Gastroesophageal sphincter (tissue), 4 donors: ENCODE measurements at places on chromosomes 11 and 22.

- no peak for ATAC-seq
These were observed 9.9 kb upstream of the OR56B1 start for GRCh38 chr11:5726351-5726750.

DNA sequence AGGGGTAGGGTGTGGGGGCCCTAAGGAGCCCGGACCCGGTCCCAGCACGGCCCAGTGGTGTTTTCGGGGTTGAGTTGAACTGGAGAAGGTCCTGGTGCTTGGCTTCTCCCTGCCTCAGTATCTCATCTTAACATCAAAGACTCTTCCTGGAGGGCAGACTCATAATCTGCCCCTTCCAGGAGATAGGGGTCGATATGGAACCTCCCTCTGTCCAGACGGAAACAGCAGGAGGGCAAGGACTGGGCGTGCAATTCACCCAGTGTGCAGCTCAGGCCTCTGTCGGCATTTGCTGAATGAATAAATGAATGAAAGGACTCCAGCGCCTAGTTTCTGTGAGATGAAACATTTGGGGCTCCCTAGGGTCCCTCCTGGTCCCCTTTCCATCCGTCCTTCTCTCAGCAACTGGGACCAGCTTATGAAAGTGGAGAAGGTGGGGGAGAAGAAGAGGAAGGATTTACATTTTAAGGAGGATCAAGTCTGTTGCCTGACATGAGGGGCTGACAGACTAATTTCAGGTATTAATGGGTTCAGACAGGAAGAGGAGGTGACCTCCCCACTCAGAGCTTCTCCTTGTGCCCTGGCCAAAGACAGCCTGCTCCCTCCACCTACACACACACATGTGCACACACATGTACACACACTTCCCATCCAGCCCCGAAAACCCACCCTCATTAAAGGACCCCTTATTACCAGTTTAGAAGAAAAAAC is 1.1 kb upstream of the SHISA8 start:
- ATAC-seq, result no peak

GRCh38 chr11:61881397-61881796 is 9.9 kb downstream of the FADS3 start:
- peak; percentile 19 for ATAC-seq

GRCh38 chr22:35411102-35411501 is 11.2 kb downstream of the MCM5 start:
- ATAC-seq, result no peak

GRCh38 chr11:37449146-37449545 is 851.1 kb upstream of the RAG2 start:
- ATAC-seq, result peak; percentile 60

- no peak for ATAC-seq
These were observed 1.2 kb downstream of the ROM1 start for GRCh38 chr11:62614275-62614674.

DNA sequence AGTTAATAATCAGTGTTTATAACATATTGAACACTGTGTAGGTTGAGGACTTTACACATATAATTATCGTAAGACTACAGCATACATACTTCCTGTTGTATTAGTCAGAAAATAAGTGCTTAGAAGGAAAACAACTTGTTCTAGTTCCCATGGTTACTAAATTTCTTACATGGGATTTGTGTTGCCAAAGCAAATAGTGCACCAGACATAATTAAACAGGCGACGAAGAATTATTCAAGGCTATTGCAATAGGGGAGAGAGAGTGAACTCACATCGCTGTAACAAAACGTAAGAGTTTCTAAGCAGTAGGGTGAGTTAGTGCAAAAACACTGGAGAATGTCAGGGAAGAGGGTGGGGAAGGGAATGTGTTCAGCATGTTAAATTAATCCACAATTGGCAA is 347.8 kb downstream of the CNTN5 start:
- no peak for ATAC-seq

DNA sequence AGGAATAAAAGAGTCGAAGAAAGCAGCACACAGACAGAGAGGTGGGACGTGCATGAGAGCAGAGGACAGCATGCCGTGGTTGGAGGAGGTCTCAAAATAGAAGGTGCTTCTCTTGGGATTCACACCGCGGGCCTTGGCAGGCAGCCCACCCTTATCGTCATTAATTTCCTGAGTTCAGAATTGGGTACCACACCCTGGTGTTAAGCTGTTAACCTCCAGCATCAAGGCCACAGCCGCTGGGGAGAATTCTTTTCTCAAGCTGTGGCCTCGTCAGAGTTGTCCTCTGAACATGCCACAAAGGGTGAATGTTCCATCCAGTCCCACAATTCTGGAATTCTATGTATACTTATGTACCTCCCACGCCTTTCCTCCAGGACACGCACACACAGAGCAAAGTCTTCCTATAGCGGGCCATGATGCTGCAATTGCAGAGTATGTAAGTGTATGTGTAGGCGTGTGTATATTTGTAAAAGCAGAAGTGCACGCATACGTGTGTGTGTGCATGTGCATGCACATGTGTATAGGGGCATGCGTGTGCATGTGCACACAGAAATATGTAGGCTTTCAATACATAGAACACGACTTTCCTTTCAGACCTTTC is 39.0 kb downstream of the ADAMTS8 start:
- no peak for ATAC-seq

GRCh38 chr11:102986815-102987214 is 31.3 kb upstream of the MMP13 start:
- ATAC-seq, result no peak

DNA sequence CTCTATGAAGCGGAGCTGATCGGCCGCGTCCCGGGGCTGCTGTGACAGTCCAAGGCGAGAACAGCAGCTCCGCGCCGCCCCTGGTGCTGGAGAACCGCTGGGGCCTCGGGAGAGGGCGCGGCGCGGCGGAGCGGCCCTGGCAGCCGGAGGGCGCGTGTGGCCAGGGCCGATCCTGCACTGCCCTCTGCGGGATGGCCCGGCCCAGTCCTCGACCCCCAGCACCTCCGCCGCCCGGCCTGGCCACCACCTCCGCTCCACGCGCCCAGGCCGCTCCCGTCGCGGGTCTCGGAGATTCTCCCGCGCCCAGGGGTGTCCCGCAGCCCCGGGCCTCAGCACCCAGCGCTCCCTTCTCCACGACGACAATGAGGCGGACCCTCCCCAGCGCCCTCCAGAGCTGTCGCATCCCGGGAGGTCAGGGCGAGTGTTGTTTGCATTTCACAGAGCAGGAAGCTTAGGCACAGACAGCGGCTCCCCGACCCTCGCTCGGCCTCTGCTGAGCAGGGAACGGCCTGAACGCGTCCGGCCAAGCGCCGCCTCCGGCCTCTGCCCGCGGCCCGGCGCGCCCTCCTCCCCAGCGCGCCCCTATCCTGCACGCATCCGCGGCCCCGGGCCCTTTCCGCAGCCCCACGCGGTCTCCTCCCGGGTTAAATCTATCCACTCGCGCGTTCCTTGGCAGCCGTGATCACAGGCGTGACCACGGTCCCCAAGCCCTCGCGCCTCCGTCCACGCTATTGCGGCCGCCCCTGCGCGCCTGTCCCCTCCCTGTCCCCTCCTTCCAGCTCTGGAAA is 109.7 kb downstream of the WNT7B start:
- peak; percentile 32 for ATAC-seq

DNA sequence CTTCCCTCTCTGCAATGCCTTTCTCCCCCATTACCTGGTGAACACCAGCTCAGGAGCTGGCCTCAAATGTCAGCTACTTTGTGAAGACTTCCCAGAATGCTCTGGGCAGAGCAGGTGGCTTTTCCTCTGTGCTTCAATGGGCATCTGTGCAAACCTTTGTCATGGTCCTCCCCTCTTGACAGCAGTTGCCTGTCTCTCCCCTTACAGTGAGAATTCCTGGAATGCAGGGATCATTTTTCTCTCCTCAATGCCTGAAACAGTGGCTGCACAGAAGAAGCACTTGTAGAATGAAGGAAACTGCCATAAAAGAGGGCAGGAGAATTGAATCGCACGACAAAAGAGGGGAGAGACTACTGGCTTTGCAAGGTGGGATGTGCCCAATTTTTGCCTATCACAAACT is 92.8 kb upstream of the NARS2 start:
- ATAC-seq, result no peak

DNA sequence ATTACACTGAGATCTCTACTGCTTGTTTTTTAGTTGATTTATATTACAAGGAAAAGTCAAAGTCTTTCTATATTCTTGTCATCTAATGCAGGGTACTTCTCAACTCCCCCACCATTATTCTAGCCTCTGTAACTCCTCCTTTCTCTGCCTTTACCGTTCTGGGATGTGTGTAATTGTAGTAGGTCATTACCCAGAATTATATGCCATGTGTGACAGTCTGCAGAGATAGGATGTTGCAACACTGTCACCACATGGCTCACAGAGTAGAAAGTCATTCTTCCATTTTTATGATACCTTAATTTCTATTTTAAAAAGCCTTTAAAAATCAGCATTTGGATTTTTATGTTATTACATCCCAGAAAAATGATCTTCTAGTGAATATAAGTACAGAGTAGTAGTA is 32.7 kb downstream of the ZNF143 start:
- ATAC-seq, result no peak

- no peak for ATAC-seq
These were observed 118.8 kb upstream of the KIRREL3 start for GRCh38 chr11:127119356-127119755.

DNA sequence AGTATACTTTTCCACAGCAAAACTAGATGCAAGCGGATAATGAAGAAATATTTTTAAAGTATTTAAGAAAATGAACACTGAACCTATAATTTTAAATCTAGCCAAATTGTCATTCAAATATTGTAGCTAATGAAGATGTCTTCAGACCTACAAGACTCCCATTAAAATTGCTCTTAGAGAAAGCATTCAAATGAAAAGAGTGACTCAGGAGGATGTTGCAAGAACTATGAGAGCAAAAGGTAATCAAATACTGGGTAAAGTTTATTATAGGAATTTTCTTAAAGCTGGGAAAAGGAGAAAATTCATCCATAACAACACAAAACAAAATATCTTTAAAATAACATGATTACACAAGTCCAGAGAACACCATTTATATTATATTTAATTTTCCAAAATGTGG is 5.4 kb upstream of the POU2AF1 start:
- no peak for ATAC-seq

DNA sequence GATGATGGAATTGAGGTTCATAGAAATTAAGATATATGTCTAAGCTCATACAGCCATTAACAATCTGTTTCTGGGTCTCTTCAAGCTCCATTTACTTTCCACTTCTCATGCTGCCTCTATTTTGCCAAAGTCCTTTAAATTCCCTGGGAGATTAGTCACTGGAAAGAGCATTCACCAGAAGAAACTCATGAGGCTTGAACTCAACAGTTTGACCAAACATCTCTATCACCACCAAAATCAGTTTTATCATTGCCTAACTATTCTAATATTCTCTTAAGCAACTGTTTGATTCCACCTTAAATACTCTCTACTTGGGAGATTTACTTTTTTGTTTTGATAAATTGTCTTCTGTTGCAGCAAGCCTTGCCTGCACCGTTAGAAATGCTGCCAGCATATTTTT is 881.3 kb downstream of the KCNA4 start:
- ATAC-seq, result no peak

DNA sequence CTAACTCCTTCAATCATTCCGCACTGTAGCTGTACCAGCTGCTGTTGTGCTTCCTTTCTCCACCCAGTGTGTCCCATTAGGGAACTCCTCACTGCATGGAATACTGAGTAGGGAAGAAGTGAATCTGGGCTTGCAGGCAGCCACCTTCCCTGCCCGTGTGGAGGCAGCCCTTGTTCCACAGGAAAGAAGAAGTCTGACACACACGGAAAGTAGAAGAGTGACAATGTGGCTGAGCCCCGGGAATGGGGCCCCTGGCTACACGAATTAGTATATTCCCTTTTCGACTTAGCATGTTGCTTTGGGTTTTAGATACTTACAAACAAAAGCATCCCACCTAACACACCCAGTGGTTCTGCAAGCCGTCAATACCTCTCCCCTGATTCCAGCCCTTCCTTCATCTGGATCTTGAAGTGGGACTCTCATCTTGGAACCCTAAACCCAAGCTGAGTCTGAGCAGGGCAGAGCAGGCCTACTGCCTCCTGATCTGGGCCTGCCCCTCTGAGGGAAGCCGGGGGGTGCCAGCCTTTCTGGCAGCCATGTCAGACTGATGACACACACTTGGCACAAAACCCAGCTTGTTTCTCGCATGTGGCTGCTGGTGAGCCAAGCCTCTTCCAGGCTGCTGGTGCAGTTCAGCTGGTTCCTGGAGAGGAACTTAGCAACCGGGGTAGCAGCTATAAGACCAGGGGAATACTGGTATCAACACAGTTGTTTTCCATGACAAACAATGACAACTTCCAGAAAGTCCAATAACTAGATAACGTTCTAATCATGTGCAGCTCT is 71.6 kb downstream of the C11orf58 start:
- peak; percentile 27 for ATAC-seq

DNA sequence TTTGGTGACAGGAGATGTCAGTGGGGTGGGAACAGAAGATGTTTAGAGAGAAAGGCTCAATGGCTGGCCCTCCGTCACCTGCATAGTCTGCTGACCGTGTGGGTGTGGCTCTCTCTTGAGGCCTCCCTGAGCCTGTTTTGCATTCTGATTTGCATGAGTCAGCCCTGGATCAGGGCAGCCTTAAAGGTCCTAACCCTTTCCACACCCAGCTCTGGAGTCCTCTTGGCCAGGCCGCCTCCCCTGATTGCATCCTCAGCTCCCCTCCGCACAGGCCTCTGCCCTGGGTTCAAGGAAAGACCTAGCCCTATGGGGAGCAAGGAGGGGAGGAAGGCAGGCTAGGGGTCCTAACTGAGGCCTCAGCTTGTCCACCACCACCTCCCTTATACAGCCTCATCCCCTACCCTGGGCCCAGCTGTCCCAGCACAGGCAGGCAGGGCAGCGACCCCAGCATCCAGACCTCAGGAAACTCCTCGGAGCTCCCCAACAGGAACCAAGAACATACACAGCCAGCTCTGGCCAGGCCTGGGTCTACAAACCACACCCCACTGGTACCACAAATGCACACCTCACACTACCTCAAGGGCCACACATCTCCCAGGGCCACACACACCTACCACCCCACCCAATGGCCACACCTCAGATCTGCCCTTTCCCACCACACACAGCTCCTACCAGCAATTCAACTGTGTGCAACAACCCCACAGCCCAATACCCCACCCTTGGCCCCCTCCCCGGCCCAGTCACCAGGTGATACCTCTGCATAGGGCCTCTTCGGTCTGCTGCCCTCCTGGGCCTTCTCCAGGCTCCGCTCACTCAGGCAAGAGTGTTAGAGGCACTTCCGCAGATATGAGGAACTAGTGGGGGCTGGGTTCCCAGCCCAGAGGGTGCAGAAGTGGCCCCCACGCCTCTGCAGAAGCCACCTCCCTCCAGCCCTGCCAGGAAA is 13.7 kb downstream of the ARAP1 start:
- ATAC-seq, result peak; percentile 50

- ATAC-seq, result no peak
These were observed 1.1 kb upstream of the NOL12 start for GRCh38 chr22:37684803-37685615.

DNA sequence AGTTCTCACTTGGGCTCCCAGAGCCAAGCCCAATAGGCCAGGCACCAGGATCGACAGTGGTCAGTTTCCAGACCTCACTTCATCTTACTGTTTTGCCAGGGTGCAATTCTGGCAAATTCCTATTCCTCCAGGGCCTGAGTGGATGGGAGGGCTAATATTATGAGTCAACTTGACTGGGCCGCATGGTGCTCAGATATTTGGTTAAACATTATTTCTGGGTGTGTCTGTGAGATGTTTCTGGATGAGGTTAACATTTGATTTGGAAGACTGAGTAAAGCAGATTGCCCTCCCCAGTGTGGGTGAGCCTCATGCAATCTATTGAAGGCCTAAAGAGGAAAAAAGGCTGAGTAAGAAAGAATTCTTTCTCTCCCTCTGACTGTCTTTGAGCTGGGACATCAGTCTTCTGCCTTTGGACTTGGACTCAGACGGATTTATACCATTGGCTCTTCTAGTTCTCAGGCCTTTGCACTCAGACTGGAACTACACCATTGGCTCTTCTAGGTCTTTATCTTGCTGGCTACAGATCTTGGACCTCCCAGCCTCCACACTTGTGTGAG is 132.9 kb upstream of the ZBED5 start:
- ATAC-seq, result no peak

GRCh38 chr11:81839016-81839415 is 894.6 kb downstream of the FAM181B start:
- no peak for ATAC-seq
